ENCODE measurements at places on chromosomes 1 and 21.

DNA sequence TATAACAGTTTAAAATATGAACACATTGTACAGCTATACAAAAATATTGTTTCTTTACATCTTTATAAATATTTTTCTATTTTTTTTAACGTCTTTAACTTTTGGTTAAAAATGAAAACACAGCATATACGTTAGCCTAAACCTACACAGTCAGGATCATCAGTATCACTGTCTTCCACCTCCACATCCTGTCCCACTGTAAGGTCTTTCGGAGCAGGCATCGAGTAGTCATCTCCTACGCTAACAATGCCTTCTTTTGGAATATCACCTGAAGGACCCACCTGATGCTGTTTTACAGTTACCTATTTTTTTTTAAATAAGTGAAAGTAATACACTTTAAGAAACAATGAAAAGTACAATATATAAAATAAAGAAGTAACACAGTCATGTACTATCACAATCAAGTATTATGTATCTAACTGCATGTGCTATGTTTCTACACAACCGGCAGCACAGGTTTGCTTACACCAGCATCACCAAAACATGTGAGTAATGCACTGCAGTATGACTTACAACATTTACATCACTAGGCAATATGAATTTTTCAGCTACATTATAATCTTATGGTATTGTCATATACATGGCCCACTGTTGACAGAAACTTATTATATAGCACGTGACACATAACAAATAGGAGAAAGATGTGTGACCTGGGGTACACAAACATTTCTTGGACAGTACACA is 254.4 kb downstream of the AKT3 start:
- DNase-seq, result no peak

DNA sequence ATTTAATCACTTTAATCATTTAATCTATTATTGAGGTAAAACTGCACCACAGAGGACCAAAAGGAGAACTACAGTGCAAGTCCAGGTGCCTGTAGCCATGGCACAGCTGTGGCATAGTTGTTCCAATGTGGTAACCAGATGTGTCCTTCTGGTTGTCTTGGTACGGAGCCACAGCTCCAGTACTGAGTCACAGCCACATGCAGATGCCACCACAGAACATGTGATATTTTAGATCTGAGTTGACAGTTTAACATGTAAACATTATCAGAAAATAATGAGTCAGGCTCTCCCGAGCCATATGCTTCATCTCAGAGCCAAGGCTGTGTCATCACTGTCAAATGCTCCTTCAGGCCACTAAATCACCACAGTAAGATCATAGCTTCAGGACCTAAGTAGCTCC is 56.4 kb upstream of the RGS7 start:
- no peak for DNase-seq

- DNase-seq, result no peak
Measured at GRCh38 chr1:171345536-171345935, 31.6 kb downstream of the FMO4 start.

- DNase-seq, result no peak
Measured at GRCh38 chr1:63642901-63643300, 49.7 kb downstream of the PGM1 start.

- DNase-seq, result no peak
Measured at GRCh38 chr21:16537501-16537900, 807.7 kb downstream of the USP25 start.

DNA sequence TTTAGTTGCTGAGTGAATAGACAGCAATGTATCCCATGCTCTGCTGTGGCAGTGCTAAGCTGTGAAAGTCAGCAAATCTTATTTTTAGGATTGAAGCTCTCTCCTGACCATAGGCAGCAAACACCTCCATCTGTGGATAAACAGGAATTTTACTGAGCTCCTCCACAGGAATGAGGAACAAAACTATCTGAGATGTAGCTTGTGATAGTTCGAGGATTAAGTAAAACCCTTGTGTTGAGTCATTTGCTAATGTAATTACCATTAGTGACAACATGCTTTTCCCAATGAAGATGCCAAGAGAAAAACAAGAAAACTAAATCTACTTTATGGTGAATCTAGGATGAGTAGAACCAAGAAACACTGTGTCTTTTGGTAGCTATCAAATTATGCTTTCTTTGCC is 122.7 kb downstream of the CLEC20A start:
- DNase-seq, result no peak

- DNase-seq, result no peak
Measured at GRCh38 chr1:165737196-165737595, 31.5 kb downstream of the TMCO1 start.

- no peak for DNase-seq
Measured at GRCh38 chr1:8889925-8890785, 11.7 kb upstream of the ENO1 start.

- DNase-seq, result no peak
Measured at GRCh38 chr1:48048980-48049379, 51.8 kb upstream of the TRABD2B start.

GRCh38 chr1:88990426-88990825 is 2.0 kb downstream of the KYAT3 start:
- DNase-seq, result no peak

GRCh38 chr1:31977385-31978131 is 36.1 kb upstream of the KHDRBS1 start:
- DNase-seq, result no peak

DNA sequence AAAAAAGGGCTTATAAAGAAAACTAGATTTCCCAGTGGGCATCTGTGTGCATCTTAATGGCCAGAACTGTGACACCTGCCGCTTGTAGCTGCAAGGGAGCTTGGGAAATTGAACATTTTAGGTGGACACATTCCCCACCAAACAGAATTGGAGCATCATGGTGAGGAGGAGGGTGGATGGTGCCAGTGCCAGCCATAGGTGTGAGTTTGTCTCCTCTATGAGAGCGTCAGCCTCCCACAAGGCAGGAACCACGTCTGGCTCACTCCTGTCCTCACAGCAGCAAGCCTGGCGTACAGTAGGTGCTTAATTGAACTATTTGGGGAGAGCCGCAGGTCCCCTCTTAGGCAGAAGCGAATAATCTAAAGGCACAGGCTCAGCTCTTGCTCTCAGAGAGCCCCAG is 124.5 kb upstream of the TMEM51 start:
- DNase-seq, result no peak

GRCh38 chr1:179081687-179082332 is at the start of gene TOR3A:
Gene TOR3A, plus strand, starts transcription at chr1:179082070. Its CDS starts 59 bp downstream, at chr1:179082129.
- DNase-seq, result peak; percentile 56

GRCh38 chr1:17777818-17778217 is 22.7 kb downstream of the ACTL8 start:
- no peak for DNase-seq

GRCh38 chr1:170146720-170147263 is 1.0 kb downstream of the NTMT2 start:
- no peak for DNase-seq

DNA sequence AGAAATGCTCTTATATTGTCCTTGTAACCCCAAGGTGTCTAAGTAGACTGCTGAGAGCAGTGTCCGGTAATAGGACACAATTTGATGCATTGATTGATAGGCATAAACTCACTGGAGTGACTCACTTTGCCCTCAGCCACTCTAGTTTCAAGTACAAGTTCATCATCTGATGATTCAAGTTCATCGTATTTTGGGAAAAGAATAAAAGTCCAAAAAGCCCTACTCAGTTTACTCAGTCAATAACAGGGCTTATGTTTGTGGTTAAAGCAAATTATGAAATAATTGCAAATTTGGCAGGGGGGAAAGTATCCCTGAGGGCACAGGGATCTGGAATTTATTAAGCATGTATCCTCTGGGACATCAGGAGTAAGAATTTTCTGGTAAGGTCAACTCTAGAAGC is 7.6 kb upstream of the ATF3 start:
- no peak for DNase-seq

GRCh38 chr21:26405735-26406361 is 167.2 kb downstream of the CYYR1 start:
- DNase-seq, result no peak

GRCh38 chr21:46256501-46256994 is 28.0 kb upstream of the LSS start:
- no peak for DNase-seq

DNA sequence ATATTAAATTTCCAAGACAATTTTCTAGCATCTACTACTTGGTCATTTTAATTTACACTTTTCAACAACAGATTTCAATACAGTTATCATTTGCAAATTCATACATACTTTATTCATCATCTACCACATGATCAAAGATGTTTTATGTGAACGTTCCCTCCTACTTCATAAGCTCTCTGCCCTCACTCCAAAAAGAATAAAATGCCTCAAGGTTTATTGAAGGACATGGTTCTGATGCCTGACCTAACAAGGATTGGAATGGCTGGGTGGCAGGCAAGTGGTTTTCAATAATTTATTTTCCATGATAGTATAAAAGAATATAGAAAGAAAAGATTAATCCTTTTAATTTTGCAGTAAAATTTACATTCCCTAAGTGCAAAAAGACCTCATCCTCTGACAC is 5.4 kb downstream of the CDKN2C start:
- no peak for DNase-seq

Data from stimulated activated CD8-positive, alpha-beta memory T cell treated with anti-CD3 and anti-CD28 coated beads, Interleukin-4, amount 100 ng/mL, for 1 hour (primary cell).